ENCODE measurements at places on chromosomes 2 and 18. TPM values are rescaled to one million over a fixed set of nuclear protein-coding genes. Genes with fewer than 3 reads are reported as not detected.

DNA sequence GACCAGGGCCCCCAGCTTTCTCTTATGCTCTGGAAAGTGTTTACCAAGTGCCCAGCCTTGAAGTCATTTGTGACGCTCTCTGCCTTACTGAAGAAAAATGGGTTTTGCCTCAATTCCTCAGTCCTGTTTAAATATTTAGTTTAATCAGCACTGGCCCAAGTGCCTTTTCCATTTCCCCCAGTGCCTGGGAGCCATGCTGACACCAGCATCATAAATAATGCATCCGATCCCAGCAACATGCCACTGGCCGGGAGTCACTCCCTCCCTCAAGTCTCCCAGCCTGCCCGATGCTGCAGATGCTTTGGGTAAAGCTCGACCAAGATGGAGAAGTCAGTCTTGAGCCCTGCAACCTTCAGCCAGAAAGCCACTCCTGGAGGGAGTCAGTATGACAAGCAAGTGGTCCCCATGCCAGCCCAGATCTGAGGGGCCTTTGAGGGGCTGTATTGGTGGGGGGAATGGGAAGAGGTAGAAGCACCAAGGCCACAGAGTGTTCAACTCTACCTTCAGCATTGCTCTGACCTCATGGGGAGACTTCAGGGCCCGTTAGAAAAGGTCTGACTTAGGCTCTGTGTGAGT, 12.0 kb upstream of the MTA3 start:
- no peak for DNase-seq

GRCh38 chr2:206276169-206276942, 1.9 kb downstream of the ZDBF2 start:
- no peak for DNase-seq

DNA sequence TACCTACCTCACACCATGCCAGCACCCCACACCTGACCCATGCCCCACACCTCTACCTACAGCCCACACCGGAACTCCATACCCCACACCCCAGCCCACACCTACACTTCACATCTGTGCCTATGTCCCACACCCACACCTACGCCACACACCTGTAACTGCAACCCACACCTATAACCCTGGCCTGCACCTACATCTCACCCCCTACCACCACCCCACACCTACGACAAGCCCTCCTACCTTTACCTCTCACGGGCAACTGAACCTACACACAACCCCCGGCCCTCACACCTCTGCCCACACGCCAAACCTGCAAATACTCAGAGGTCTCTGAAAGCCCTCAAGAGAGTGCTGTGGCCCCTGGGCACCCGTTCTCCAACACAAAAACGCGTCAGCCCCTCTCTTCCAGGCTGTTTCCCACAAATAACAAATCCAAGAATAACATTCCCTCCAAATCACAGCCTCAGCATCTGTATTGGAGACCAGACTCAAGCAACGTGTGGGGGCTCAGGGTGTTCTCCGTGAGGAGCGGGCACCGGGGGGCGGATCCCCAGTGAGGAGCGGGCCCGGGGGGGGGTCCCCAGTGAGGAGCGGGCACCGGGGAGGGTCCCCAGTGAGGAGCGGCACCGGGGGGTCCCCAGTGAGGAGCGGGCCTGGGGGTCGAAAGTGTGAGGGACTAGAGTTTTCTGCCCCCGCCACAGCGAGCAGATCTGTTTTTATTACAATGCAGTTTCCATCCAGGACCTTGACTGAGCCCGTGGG, 33.4 kb downstream of the SLC66A2 start:
- DNase-seq: no peak

SRSF7 gene
- total RNA-seq: 308 TPM

CDH20 gene
- total RNA-seq: not detected

- DNase-seq: no peak
Observed at GRCh38 chr2:35741556-35741955, 614.0 kb upstream of the CRIM1 start.

DNA sequence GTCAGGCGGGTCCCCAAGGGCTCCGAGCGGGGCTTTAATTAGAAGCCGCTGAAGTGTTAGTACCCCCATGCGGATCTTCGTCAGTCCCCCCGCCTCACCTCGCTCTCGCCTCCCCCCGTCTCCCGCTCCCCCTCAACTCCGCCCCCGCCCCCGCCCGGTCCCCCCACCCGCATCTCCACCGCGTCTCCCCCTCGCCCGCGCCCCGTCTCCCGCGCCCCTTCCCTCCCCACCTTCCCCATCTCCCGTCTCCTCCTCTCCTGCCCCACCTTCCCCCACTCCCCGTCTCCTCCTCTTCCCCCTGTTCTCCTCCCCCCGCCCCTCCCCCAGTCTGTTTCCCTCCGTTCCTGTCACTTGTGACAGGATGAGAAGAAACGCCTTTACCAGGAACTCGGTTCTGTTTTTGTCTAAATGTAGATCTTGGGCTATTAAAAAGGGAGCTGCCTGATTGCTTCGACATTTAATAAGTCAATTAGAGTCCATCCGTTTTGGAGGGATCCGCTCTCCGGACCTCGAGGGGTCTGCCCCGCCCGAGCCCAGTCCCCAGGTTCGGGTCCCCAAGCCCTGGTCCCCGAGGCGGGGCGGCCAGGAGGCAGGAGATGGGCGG, 969 bp upstream of the ALKAL2 start:
- no peak for DNase-seq

- peak; percentile 80 for DNase-seq
Observed at GRCh38 chr2:189217541-189217940, 38.0 kb upstream of the COL5A2 start.

GRCh38 chr2:26139269-26140183, 33.4 kb upstream of the GAREM2 start:
- no peak for DNase-seq

GRCh38 chr2:43170405-43171105, 55.9 kb downstream of the ZFP36L2 start:
- no peak for DNase-seq

DNA sequence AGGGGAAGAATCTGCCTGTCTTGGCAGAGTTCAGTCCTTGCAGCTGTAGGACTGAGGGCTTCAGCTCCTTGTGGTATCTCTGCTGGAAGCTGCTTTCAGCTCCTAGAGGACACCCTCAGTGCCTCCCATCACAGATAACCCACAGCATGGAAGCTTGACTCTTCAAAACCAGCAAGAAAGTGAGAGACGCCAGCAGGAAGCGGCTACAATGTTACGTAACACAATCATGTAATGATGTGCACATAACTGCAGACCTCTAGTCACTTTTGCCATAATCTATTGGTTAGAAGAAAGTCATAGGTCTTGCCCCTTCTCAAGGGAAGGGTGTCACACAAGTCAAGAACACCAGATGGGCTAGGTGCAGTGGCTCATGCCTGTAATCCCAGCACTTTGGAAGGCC, 69.1 kb upstream of the AFF3 start:
- no peak for DNase-seq

GRCh38 chr2:234705108-234705507, 208.2 kb upstream of the ARL4C start:
- peak; percentile 40 for DNase-seq

C2orf66 gene
- not detected for total RNA-seq

C2orf80 gene
- not detected for total RNA-seq

SPR gene
- 52.5 TPM for total RNA-seq

DNA sequence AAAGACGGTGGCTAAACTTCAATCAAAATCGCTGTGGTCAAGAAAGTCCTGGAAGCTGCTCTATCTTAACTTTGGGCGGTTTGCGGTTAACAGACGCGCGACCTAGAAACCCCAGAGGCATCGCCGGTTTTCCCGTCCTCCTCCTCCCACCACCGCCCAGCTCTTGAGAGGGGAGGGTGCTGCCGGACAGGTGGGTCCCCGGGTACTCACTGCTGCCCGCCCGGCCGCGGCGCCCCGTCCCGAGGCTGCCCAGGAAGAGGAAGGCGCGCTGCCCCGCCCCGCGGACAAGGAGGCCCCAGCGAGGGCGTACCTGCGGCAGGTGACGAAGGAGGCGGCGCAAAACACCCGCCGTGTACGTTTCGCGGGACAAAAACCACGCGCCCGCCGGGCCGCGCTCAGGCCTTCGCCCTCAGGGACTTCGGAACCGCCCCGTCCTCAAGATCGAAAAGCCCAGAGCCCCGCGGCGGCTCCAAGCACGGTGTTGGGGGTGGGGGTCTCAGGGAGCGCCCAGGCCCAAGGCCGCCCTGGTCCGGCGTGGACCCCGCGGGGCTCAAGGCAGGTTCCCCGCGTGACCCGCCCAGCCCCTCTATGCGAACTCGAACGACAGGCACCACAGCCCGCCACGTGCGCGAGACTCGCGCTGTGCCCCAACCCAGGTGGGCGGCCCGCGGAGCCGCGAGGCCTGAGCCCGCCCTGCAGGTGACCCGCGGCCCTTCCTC, at the start of gene SH3YL1:
Gene SH3YL1 (minus strand): TSS at position 259 of the 719 bp plus-strand sequence. CDS start 48 bp downstream, at position 211.
- DNase-seq: no peak

VWA3B gene
- total RNA-seq: not detected

DNA sequence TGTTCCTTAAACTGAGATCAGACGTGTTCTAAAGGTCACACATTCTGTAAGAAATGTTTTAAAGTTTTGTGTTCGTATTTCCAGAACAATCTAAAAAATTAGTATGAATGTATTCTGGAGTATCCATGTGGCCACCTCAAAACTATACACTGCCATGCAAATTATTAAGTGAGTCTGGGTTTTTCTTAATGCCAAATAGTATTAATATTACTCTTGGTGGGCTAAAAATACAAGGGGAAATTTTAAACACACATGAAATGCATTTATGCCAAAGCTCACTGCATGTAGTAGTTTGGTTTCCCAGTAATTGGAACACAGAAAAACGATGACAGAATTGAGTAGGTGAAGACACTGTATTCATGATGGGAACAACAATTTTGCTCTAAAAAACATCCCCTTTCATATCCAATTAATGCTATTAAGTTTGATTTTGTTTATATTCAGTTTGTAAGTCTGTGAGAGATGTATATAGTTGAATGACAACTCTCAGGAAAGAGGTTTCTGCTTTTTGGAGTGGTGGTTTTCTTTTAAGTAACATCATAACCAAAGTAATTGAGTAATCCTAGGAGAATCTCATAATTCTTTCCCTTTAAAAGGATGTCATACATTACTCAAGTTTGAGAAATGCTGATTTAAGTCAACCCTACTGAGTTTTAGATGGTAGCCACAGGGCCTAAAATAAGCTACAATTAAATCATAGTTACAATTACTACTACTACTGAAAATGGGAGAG, 75.7 kb upstream of the CDCA7 start:
- DNase-seq: no peak

GRCh38 chr2:9225806-9226205, 19.2 kb downstream of the ASAP2 start:
- DNase-seq: no peak

- DNase-seq: no peak
Observed at GRCh38 chr2:210593166-210593565, 36.8 kb downstream of the CPS1 start.

- DNase-seq: no peak
Observed at GRCh38 chr2:105763076-105763475, 18.4 kb downstream of the NCK2 start.

- no peak for DNase-seq
Observed at GRCh38 chr2:5983511-5984272, 291.5 kb downstream of the SOX11 start.

FBXO15 gene
- total RNA-seq: 0.41 TPM

DNA sequence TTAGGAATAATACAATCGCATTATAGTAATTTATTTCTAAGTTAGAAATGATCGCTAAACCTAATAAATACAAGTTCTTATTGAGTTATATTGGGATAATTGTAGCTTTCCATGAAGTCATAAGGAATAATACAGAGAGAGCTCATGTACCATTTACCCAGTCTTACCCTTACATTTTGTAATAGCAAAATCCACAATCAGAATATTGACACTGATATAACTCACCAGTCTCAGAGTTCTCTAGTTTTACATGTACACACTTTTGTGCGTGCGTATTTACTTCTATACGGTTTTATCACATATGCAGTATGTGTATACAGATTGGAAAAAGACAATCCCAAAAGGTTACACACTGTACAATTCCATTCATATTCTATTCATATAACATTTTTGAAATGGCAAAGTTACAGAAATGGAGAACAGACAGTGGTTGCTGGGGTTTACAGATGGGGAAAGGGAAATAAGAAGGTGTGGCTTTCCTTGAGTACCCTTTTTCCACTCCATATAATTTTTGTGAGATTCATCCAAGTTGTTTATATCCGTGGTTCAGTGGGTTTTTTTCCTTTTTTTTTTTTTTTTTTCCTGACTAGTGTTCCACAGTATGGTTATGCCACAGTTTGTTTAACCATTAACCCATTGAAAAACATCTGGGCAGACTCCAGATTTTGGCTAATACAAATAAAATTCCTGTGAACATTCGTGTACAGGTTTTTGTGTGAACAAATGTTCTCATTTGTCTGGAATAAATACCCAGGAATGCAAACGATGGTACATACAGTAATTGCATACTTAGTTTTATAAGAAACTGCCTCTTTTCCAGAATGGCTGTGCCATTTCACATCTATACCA, 117.2 kb downstream of the HNMT start:
- no peak for DNase-seq

- peak; percentile 31 for DNase-seq
Observed at GRCh38 chr2:100427627-100428258, 10.3 kb upstream of the CHST10 start.

CNPPD1 gene
- 10.8 TPM for total RNA-seq

DNA sequence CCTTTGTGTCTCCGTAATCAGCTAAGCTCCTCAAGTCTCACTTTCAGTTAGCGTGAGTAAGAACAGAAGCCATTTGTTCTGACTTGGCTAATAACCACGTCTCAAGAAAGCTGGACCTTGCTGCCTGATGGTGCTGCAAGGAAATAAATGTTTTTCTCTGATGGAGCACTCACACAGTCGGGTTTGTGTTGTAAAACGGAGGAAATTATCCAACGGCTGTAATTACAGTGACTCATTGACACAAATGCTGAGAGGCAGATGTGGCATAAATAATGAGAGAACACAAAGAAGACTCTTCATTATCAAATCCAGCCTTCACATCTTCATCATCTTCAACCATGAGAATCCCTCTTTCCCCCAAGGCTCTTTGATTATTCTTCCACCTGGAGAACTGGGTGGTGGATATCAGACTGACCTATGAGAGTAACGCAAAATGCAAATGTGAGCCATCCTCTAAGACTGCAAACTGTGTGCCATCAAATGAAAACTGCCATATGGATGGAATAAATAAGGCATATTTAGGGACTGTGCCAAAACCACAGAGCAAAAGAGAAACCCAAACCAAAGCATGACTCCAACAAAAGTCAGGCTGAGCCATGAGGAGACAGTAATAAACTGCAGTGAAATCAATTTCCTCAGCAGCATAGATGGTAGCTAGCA, 252.6 kb downstream of the RND3 start:
- DNase-seq: peak; percentile 91

G6PC2 gene
- not detected for total RNA-seq

DNA sequence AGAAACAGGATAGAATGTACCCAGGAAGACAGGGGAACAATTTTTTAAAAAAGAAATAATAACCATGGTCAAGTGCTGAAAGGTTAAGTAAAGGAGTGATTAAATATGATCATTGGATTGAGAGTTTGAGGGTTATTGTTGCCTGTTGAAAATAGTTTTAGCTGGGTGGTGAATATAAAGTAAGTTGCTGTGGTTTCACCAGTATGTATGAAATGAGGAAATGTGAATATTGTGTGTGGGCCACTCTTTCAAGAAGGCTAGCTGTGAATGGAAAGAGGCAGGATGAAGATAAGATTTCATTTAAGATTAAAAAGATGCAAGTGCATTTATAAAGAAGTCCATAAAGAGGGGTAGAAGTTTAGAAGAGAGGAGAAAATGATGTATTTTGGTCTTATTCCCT, 53.8 kb downstream of the GULP1 start:
- no peak for DNase-seq
